ENCODE measurements at places on chromosomes 5 and 9.

DNA sequence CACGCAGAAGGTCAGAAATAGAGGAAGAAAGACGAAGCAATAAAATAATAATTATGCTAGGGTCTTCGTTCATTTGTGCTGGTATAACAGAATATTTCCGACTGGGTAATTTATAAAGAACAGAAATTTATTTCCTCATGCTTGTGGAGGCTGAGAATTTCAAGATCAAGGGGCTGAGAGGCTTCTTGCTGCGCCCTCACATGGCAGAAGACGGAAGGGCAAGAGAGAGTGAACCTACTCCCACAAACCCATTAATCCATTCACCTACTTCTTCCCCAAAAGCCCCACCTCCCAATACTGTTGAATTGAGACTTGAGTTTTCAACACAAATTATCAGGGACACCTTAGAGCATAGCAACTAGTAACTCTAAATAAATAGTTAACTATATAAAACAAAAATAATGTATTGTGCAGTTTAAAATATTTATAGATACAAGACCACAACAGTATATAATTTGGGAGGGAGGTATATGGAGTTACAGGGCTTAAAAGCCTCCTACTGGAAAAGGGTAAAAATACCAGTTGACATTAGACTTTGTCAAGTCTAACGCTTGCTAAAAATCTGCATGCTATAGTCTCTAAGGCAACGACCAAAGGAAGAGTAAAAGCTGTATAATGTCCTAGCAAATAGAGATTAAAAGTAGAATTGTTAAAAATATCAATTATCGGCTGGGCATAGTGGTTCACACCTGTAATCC, 40.3 kb upstream of the NAA35 start:
- DNase-seq = peak; percentile 25

GRCh38 chr5:159465604-159466003, 135.3 kb upstream of the IL12B start:
- DNase-seq = no peak

DNA sequence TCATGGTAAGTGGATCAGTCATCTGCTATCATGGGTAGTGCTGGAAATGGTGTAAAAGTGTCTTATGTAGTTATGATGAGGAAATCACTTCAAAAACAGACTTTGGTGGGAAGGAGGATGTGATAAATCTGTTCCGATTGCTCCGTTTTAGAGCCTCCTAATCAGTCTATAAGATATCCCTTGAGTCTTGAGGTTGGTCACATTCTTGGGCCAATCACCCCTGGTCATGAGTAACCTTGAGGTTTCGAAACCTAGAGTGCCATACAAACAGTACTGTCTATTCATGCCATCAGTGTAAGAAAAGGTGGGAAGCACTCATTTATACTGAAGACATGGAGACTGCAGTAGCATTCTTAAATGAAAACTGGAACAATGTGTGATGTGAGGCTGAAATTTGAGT, 45.8 kb downstream of the LRRTM2 start:
- no peak for DNase-seq

DNA sequence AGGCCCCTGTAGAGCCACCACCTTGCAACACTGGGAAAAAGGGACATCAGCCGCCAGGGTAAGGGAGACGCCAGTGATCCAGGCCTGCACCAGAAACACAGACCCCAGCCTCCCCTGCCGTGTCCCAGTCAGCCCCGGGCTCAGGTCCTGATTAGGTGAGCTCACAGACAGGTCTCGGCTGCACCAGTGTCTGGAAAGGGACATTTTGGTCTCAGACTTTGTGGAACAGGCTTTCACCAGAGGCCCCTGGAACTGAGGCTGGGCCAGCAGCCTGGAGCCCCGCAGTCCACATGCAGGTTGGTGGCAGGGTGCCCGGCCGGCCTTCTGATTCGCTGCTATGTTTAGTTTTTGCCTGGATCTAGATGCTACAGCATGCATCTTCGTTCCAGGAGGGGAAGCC, 369.0 kb upstream of the IRX4 start:
- no peak for DNase-seq

GRCh38 chr5:52837591-52838001, 49.9 kb downstream of the ITGA1 start:
- DNase-seq = no peak

GRCh38 chr5:31626156-31626555, 12.8 kb upstream of the PDZD2 start:
- no peak for DNase-seq

DNA sequence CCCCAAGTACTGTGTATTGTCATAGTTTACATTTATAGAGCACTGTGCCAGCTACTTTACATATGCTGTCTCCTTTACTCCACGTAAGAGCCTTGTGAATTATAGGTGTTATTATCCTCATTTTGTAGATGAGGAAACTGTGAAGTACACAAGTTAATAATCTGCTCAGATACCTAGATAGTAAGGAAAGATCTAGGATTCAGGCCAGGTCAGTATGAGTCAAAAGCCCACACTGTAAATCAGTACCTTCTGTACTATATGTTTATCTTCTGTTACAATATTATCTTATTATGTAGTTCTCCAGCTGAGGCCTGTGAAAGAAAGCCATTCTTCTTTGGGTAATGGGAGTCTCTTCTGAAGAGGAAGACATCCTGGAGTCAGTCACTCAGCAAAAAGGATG, 72.4 kb upstream of the TLX3 start:
- no peak for DNase-seq

GRCh38 chr5:91296674-91297143, 86.4 kb downstream of the ARRDC3 start:
- DNase-seq = no peak

DNA sequence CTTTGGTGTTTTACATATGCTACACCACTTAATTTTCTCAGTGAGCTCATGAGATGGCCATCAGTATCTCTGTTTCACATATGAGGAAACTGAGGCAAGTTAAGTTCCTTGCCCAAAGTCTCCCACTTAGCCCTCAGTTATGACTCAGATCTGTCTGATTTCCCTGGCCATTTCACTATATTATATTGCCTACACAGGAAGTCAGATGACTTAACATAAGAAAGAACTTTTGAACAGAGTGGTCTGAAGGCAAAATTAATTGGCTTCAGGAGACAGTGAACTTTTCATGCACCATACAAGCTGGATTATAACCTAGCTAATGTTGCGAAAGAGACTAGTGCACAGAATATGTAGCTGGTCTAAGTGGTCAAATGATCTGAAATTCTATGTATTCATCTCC, 221.6 kb downstream of the NFIB start:
- DNase-seq = no peak
